H9 (cell line): ENCODE measurements at places on chromosomes 5 and 9.

- DNase-seq, result no peak
These were observed 3.5 kb downstream of the BOD1 start for GRCh38 chr5:173612948-173613347.

DNA sequence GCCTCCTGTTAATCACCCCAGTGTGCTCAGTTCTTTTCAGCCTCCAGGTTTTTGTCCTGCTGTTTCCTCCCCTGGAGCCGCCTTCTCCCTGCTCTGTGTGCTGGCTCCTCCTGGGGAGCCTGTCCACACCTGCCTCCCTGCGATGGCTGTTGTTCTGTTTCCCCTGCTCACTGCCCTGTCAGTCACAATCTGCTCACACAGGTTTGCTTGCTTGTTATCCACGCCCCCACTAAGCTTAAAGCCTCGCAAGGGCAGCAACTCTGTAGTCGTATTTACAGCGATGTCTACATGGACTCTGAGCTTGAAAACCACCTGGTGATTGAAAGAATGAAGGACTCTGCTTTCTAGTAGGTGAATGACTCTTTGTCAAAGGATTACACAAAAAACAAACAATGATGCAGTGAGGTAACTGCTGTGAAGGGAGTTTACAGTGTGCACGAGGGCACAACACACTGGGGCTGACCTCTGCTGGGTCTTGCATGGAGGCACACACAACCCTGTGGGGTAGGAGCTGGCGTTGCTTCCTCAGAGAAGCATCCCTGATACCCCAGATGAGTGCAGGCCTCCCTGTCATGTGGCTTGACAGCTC, 39.6 kb upstream of the TEX48 start:
- DNase-seq, result no peak

- no peak for DNase-seq
These were observed 491.6 kb downstream of the SEMA5A start for GRCh38 chr5:9054322-9054721.

- no peak for DNase-seq
These were observed 80.5 kb upstream of the SPATA31C2 start for GRCh38 chr9:88218726-88219125.

DNA sequence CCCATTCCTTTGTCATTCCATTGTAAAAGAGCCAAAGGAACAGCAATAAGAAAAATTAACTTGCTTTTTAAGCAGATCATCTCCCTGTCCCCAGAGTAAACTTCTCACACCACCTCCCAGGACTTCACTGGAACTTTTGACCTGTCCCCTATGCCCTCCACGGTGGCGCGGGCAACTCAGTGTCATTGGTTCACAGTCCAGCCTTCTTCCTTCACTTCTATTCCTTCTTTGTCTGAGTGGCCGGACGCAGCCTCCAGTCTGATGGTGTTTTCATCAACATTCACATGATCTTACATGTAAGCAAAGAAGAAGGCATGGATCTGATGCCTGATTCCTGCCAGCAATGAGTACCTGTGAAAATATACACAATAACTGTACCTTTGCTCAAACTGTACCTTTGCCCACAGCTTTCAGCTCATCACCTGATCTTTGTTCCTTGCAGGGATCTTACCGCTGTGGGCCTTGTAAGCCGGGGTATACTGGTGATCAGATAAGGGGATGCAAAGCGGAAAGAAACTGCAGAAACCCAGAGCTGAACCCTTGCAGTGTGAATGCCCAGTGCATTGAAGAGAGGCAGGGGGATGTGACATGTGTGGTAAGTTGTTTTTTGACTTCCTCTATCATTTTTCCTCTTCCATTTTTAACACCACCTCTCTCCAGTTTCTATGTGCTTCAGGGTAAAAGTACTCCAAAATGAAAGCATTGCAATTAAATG, 32.5 kb downstream of the THBS4 start:
- DNase-seq, result no peak

DNA sequence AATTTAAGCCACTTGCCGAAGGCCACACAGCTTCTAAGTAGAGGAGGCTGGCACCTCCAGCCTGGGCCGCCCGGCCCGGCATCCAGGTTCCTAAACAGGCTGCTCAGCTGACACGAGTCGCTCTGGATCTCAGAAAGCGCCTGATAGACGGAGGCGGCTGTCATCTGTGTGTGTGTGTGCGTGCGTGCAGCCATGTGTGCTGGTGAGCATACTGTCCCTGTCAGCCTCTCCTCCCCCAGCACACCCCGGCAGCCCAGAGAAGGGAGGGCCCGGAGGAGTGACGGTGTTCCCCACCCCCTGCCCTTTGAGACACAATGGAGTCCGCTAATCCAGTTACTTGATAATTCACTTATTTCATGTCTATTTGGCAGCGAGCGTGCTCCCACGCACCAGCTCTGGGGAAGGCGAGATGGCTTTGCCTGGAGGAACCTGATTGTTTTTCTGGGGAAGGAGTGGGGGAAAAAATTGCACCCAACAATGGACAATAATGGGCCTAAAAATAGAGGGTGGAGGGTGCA, 20.0 kb downstream of the NTNG2 start:
- no peak for DNase-seq

GRCh38 chr5:147479444-147479843, 30.4 kb downstream of the DPYSL3 start:
- no peak for DNase-seq

DNA sequence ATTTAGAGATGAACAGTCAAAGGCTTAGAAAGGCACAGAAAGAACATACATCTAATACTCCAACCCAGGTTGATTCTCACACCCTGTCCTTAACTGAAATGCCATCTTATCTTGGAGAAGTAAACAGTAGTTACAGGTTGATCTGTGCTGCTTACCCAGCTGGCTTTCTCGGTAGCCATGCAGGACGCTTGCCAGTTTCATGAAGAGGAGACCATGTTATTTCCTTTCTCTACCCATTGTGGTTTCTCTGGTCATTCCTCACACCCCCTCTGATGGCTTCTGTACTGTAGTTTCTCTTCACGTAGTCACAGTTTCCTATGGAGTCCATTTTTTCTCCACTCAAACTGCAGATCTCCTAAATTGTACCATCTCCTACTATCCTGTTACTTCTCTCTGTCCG, 206.0 kb downstream of the SGCD start:
- DNase-seq, result no peak

- DNase-seq, result no peak
These were observed 293.2 kb downstream of the EPB41L4A start for GRCh38 chr5:112125903-112126302.

- no peak for DNase-seq
These were observed 38.5 kb downstream of the TTC1 start for GRCh38 chr5:160047423-160047822.

DNA sequence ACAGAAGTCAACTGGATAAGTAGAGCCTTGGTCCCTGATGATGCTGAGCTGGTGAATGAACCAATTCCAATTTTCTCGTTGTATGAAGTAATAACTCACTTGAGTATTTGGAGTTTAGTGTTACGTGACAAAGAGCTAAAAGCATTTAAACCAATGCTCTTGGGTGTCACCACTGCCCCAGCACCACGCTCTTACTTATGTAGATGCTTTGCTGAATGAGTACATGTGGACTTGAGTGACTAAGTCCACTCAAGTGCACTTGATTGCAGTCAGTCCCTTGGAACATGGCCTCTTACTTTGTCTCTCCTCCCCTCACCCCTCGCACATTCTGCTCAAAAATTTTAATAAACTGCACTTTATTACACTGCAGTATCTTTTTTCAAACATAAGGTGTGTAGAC, 184.0 kb downstream of the MAN2A1 start:
- DNase-seq, result no peak
